Stimulated activated CD4-positive, alpha-beta T cell treated with anti-CD3 and anti-CD28 coated beads, TNF-alpha, amount 100 ng/mL, for 4 hours (primary cell): ENCODE measurements at places on chromosomes 1 and 21.

DNA sequence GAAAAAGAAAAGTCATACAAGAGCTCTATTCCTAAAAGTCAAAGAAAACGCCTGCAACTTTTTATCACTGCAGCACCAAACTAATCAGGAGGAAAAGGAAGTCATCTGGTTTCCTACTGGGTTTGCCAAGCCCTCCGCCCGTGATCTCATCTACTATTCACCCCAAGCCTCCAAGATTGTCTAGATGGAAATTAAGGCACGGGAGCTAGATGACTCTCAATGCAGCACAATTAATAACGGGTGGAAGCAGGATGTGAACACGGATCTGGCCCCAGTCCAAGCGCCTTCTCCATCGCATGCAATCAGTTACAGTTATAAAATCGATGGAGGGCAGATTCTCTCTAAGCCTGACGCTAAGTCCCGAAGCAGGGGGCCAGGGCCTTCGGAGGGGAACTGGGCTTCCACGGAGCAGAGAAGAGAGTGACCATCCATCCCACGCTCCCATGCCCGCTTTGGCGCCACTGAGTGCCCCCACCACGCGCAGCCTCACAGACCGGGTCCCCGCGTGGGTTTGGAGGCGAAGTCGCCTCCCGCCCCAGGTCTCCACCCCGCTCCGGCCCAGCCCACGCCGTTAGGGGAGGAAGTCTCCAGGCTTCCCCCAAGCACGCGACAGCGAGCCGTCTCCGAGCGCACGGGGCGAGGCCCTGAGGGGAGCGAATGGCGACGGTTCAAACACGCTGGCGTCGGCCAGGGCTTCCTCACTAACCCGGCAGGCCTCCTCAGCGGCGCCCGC is 1.8 kb downstream of the HSF2BP start:
- DNase-seq: no peak

- DNase-seq: no peak
These were observed 78.1 kb downstream of the RERE start for GRCh38 chr1:8739377-8739776.

DNA sequence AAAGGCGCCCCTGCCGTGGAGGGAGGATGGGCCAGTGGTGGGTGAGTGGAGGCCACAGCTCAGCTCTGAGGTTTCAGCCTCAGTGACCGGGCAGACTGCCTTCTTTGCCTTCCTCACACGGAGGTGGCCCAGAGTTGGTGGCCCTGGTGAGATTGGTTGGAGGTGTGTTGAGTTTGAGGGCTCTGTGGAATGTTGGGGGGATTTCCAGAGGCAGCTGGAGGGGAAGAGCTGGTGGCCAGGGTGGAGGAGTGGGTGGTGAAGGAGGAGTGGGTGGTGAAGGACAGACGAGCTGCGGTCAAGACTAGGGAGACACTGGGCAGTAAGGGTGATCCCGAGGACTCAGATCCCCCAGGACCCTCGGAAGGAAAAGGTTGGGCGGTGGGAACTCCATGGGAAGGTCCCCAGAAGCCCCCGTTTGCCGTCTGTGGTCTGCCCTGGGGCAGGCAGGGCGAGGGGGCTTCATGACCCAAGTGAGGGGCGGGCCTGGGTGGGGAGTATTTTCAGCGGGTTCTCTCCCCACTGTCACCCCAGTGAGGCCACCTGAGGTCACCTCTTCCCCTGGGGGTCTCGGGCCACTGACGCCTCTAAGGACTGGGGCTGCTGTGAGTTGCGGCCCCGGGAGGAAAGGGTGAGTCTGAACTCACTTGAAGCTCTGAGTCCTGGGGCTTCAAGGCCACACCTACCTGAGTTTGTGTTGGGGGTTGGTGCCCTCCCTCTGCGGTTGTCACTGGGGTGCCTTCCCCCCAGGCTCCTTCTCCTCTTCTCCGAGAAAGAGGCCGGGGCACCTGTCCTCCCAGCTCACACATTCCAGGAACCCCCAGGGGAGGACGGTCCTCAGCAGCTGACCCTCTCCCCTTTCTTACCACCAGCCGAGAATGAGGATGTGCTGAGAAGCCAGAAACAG is 22.7 kb upstream of the PIK3CD start:
- no peak for DNase-seq

GRCh38 chr1:2593251-2593878 is 6.8 kb downstream of the PRXL2B start:
- DNase-seq: no peak

GRCh38 chr1:203057911-203058675 is 27.7 kb downstream of the MYOG start:
- DNase-seq: no peak

DNA sequence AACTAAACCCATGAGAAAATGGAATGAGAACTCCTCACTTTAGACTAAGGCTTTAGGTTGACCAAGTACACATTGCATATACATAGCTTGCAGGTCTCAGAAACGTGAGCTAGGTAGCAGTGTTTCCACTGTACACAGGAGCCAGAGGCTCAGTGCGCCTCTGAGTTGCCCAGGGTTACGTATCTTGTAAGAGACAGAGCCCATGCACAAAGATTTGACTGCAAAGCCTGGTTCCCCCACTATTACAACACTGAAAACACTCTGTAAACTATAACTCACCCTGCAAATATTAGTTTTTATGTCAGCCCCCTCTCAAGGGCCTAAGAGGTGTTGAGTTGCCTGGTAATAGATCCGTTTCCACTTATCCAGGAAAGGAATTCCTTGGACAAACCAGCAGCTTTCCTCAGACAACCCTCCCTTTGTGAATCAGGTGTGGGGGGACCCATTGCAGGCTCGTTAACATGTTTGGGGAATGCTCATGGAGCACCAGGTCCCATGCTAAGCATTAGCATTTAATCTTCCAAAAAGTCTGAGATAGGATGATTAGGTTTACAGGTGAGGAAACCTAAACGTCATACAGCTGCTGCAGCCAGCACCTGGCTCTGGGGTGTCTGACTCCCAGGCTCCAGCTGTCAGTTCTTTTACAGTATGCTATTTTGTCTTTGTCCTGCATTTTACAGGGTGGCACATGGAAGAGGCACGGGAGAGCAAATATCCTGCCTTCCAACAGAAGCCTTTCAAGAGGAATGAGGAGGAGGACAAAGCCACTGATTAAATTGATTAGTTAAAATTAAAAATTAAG is 25.7 kb downstream of the TENT5C start:
- DNase-seq: no peak

DNA sequence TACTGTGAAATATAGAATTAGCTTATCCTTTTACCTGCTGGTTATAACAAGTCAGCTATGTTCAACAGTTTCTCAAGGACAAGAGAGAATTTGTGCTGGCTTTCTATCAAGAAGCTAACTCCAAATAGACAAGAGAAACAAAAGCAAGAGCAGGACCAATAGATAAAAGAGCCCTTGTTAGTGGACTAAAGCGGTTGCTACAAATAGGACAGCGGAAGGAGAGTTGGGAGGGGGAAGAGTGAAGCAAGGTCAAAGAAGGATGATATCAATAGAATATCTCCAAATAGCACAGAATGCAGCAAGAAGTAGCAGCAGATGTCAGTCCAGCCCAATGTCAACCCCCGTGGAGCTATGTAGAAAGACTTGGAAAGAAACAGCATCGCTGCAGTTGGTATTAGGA is 53.0 kb upstream of the AKT3 start:
- no peak for DNase-seq

DNA sequence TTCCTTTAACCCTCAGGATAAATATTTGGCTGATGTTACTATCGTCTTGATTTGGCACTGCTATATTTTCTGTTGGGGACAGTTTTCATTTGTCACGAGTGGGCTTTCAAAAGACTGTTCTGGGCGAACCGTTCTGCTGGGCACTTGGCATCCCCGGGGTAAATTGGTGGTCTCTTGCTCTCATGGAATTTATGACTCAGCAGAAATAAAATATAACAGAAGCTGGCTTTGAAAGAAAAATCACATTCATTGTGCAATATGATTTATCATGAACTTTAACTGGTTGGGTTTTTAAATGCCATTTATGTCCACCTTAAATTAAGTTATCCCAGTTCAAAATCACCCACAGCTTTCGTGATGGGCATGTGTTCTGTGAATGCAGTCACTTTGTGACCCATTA is 147.3 kb downstream of the KAZN start:
- no peak for DNase-seq

- no peak for DNase-seq
These were observed 625.3 kb downstream of the KIF26B start for GRCh38 chr1:245779797-245780755.

GRCh38 chr21:34908419-34909055 is 140.6 kb downstream of the RUNX1 start:
- no peak for DNase-seq

- DNase-seq: no peak
These were observed 157.7 kb upstream of the COL11A1 start for GRCh38 chr1:103266036-103266435.

- DNase-seq: no peak
These were observed 26.3 kb upstream of the PCBP3 start for GRCh38 chr21:45617021-45617921.

GRCh38 chr1:48047116-48047515 is 49.9 kb upstream of the TRABD2B start:
- no peak for DNase-seq

- no peak for DNase-seq
These were observed 80.7 kb downstream of the SMYD2 start for GRCh38 chr1:214361636-214362035.

DNA sequence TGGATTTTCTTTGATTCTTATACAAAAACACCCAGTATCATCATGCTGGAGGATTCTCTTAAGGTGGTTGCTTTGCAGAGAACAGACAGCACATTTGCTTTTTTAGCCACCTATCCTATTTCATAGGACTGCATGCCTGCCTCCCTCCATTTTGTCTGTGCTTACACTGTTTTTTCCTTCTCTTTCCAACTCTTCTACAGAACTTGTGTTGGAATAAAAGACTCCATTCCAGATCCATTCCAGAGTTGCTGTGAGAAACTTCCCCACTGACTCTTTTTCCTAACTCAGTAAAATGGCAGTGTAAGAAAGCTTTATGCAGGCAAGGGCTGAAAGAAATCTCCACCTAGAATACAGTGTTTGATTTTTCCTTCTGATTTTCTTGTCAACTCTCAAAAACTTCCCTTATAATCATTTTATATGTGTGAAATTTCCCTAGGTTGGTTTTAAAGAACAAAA is 5.2 kb upstream of the ARID1A start:
- DNase-seq: no peak

- no peak for DNase-seq
These were observed 98.2 kb upstream of the USH2A start for GRCh38 chr1:216521477-216521876.

DNA sequence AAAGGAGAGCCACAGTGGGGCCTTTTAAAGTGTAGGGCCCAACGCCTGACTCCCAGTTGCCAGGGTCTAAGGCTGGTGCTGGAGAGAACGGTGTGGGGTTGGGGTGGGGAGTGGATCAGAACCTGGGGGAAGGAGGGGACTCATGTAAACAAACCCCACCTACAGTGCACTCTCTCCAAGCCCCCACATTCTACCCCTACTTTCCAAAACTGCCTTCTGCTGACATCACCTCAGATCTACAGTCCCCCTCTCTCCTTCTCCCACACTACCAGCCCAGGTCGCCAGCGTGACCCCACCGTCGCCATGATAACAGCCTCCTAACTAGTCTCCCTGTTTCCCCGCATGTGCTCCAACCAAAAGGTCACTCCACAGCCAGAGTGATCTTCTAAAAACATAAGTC is 26.6 kb downstream of the TNNT2 start:
- no peak for DNase-seq

DNA sequence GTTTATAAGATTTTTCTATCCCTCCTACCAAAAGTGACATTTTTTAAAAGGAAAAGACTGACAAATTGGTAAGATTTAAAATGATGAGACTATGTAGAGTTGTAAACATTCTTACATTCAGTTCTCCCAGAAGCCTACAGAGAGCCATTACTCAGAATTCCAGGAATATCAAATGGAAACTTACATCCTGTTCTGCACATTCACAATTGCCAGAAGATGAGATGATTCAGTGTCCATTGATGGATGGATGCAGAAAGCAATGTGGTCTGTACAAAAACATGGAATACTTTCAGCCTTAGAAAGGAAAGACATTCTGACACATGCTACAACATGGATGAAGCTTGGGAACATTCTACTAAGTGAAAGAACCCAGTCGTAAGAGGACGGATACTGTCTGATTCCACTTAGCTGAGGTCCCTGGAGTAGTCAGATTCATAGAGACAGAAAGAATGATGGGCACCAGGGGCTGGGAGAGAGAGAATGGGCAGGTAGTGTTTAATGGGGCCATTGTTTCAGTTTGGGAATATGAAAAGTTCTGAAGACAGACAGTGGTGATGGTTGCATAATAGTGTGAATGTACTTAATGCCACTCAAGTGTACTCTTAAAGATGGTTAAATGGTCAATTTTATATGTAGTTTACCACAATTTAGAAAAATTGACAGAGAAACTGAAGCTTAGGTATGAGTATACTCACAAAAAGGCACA is 16.6 kb downstream of the MX1 start:
- DNase-seq: no peak

DNA sequence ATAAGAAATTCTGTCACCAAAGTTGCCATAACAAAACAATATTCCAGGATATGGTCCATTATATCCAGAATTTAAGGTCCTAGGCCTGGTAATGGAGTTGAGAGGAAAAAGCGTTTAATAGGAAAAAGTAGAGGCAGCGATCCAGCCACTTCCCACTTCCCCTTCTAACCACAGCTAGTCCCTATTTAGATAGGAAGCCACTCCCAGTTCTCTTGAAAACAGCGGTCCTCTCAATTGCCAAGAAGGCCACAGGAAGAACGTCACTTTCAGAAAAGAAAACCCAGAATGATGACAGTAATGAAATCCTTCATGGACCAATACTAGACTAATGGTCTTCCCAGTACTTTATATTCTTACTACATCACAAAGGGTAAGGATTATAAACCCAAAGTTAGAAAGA is 38.6 kb downstream of the ABL2 start:
- no peak for DNase-seq

DNA sequence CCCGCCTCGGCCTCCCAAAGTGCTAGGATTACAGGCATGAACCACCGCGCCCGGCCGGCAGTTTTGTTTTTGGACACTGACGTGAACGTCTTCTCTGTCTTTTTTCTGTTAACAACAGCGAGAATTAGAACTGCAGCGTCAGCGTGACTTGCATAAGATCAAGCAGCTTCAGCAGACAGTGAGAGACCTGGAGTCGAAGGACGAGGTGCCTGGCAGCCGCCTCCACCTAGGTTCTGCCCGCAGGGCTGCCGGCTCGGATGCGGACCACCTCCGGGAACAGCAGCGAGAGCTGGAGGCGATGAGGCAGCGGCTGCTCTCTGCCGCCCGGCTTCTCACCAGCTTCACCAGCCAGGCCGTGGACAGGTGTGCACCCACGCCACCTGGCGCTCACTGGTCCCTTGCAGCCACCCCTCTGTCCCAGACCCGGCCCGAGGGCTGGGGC is 22.9 kb upstream of the DIP2A start:
- DNase-seq: no peak
